ENCODE measurements at places on chromosomes 3 and 15.
A peak's percentile ranks its signal among the peaks of the same experiment; 100 is the strongest.

DNA sequence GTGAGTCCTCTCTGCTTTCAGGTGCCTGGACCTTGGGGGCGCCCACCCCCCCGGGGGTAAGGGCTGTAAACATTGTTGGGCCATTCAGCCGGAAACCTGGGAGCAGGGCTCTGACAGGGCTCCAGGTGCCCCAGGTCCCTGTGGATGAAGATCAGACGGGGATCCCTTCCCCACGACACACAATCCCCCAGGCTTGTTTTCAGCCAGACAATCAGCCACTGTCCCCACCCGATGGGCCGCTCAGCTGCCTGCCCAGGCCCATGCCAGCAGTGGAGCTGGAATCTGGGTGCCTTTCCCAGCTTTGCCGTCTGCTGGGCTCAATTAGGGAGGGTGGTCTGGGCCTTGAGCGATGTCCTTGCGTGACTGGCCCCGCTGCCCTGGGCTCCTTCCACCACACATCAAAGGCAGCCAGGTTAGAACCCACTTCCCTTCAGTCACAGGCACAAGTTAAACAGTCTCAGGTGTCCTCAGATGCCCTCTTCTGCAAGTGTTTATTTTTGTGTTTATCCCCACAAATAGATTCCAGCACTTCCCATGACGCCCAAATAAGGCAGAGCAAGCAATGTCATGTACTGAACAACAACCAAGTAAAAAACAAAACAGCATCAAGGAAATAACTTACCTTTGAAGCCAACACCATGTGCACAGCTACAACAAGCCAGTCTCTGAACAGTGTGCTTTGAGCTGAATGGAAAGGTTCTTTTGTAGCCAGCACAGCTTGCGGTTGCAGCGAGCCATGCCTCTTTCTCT is 77.0 kb upstream of the ALDH1A3 start:
- no peak for DNase-seq

- DNase-seq = no peak
Observed at GRCh38 chr3:187774185-187774789, 29.0 kb upstream of the BCL6 start.

DNA sequence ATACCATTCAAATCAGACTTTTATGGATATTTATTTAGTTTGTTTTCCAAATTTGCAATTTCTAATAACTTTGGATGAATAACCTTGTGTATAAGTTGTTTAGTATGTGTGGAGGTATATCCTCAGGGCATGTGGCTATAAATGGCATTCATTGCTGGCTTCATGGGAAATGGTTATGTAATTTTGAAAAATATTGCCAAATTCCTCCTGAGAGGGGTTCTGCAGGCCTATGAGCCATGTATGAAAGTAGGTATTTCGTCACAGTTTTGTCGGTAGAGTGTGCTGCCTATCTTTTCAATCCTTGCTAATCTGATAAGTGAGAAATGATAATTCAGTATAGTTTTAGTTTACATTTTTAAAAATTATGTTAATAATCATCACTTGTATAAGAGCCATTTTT is 256.4 kb upstream of the ZNF385D start:
- DNase-seq = no peak

- no peak for DNase-seq
Observed at GRCh38 chr3:20375302-20375701, 189.3 kb upstream of the SGO1 start.

DNA sequence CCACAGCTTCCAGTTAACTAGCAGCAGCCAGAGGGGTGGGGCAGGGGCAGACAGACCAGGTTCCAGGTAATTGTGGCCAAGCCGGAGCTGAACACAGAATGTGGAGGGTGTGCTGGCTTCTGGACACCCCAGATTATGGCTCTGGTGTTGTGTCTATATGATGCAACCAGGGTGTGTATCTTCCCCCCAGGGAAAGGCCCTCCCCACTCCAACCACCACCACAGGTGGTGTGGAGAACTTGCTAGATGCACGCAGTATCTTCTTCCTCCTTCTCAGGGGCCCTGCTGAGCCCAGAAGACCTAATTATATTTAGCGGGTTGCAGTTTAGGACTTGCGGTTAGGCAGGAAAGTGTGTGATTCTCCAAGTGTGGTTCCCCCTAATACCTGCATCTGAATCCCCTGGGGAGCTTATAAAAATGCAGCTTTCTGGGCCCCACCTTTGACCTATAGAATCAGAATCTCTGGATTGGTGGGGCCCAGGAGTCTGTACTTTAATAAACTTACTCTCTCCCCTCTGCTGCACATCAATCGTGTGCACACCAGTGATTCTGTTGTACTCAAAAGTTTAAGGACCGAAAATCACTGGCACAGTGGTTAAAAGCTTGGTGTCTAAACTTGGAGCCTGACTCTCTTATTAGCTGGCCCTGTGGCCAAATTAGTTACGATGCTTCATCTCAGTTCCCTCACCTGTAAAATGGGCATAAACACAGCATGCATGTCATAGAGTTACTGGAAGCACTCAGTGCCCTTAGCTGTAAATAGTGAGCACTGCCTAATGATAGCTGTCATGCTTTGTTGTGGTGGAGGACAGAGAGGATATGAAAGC is 379.1 kb upstream of the PROK2 start:
- no peak for DNase-seq

DNA sequence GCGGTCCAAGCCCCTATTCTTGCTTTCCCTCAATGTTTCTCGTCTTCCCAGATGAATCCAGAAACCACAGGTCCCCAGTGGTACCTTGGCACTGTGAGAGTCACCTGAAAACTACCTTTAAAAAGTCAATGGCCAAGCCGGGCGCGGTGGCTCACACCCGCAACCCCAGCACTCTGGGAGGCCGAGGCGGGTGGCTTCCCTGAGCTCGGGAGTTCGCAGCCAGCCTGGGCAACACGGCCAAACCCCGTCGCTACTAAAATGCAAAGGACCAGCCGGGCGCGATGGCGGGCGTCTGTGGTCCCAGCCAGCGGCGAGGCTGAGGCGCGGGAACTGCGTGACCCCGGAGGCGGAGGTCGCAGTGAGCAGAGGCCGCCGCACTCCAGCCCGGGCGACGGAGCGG is 285.9 kb downstream of the CHL1 start:
- DNase-seq = no peak

DNA sequence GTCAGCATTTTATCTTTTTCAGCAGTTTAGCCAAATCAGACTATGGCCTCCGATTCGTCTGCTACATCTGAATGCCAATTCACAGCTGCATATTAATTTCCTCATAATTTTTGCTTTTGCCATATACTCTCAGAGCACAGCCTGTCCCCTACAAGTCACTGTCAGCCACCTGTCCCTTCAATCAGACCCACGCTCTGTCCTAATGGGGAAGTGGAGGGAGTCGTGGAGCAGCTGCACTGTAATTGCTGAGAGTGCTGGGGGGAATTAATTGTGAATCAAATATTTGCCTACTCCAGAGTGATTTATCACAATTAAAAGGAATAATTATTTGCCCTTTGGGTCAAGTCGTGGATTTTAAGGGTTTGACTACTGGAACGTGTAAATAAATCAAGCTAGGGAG is 75.5 kb downstream of the EBLN2 start:
- no peak for DNase-seq

- DNase-seq = no peak
Observed at GRCh38 chr15:73630921-73631362, 2.2 kb downstream of the NPTN start.

GRCh38 chr3:106587551-106587950 is 718.7 kb upstream of the CBLB start:
- no peak for DNase-seq

GRCh38 chr3:184443364-184443763 is 63.5 kb downstream of the CHRD start:
- no peak for DNase-seq

GRCh38 chr3:183558495-183558894 is 3.0 kb upstream of the KLHL6 start:
- DNase-seq = no peak

- DNase-seq = no peak
Observed at GRCh38 chr3:187290503-187290902, 1.0 kb downstream of the MASP1 start.

DNA sequence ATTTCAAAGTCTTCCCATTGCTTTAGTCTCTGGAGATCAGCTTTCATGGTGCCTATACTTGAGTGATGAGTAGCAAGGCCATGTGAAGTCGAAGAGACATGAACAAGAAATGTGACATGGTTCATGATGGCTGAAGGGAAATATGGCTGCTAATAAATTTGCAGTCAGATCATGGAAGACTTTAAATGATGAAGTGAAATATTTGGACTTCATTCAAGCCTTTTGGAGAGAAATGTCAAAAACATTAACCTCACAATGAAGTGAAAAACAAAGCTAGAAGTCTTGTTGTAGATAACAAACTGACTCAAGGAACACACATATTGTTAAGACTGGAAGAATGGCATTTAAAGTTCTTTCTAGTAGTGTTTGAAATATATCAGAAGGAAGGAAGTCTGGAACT is 120.3 kb upstream of the CCDC54 start:
- no peak for DNase-seq

GRCh38 chr3:79392479-79392878 is 375.3 kb downstream of the ROBO1 start:
- DNase-seq = no peak

DNA sequence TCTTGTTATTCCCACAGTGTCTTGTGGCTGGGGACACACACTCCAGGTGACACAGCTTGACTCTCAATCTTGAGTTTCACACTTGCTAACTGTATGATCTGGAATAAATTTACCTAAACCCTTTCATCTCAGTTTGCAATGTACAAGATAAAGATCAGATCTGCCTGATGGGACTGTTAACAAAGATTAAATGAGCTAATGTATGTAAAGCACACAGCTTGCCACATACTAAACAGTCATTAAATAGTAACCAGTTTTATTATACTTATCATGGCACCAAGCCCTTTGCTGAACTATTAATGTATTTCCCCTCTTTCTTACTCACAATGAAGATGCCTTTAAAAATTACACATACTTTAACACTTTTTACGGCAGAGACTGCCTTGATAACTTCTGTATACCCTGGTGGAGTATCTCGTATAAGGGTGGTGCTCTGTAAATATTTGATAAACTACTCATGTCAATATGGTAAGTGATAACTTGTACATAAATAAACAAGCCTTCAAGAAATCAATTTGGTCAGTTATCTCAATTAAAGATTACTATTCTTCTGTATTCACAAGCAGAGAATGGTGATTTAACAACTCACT is 184.5 kb downstream of the STAG1 start:
- DNase-seq = no peak

DNA sequence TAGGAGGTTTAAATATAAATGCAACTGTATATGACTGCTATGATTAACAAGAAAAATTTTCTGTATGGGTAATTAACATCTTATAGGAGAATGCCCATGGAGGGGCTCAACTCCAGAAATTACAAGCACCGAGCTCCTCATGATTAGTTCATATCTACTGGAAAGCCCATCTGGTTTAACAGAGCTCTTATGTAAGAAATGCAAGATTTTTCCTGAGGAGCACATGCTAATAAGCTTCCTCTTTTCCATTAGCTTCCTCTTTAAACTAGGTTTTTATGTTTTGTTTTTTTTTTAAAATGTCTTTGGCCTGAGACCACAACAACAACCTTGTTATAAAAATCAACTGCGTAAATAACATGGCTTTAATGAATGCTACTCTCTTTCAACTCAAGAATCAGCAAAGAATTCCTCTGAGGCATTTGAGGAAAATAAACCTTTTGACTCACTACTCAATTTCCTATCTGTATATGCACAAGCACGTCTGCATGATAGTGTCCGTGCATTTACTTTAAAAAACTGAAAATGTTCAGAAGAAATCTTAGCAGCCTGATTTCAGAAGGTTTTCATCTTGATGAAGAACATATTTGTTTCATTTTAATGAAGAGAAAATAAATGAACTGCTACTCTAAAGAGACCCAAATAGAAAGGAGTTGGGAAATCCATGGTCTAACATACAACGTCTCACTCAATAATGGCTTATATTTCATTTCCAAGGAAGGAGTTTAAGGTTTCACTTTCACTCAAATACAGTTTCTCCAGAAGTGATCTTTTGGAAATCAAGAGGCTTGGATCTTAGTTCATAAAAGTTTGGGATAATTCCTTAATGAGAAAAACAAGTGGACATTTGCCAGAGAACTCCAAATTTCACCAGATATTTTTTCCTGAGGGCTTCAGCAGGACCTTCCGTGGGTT is 180.8 kb downstream of the KCNAB1 start:
- DNase-seq = no peak

GRCh38 chr3:38609386-38610111 is 39.9 kb downstream of the SCN5A start:
- DNase-seq = no peak

GRCh38 chr3:181711325-181712135 is at the start of gene SOX2:
SOX2 (plus strand) TSS chr3:181711925; CDS start chr3:181712361, 436 bp downstream.
- no peak for DNase-seq

DNA sequence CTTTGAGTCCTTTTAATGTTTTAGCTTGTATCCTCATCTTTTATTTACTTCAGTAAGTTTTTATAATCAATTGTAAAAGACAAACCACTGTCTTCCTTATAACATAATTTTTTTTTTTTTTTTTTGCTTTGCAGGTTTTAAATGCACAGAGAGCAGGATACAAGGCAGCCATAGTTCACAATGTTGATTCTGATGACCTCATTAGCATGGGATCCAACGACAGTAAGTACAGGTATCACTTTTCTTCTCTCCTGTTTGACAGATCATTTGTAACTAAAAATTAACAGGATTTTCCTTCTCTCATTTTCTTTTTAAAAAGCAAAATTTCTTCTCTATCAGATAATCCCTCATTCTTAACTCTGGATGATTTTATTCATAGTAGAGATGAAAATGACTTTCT is 75.4 kb downstream of the PFN2 start:
- DNase-seq = no peak

- peak; percentile 9 for DNase-seq
Observed at GRCh38 chr15:43913026-43913780, 86.4 kb downstream of the WDR76 start.

DNA sequence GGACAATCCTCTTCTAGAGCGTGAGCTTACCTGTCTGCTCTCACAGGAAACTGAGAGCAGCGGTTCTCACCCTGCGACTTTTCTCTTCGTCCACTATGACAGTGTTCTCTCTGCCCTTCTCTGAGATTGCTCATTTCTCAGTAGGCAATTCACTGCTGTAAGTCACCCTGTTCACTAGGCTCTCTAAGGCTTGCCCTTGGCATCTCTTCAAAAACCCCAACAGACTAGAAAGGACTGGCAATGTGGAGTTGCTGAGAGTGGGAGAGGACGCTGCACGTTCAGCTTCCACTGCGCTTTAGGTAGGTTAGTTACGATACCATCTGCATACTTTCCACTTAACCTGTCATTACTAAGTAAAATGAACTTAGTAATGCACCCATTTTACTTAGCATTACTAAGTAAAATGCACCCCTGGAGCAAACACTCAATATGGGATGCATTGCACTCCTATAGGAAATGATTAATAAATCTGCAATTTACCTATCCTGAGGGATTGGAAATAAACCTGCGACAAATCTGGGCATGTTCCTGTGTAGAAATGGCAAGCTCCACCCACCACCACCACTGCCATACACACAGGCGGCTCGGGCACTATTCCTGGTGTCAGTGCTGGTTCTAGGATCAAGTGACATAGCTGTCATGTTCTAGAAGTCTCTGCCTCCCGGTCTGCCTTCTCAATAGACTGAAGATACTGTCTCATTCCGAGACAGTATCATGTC is 21.4 kb downstream of the XPC start:
- DNase-seq = no peak

DNA sequence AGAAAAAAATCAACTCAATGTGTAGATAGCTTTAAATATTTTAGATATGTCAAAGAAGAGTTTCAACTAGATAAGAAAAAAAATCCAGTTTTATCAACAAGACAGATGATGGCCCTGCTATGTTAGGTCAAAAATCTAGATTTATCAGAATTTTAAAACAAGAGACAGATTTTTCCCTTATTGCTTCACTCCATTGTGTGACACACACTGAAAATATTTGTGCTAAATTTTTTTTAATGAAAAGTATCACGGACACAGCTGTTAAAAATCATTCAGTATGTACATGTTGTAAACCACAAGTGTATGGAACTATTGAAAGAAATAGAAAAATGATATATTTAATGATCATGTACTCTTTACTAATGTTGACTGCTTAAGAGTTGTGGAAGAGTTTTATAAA is 43.6 kb downstream of the FOXB1 start:
- DNase-seq = no peak

Measured in activated CD4-positive, alpha-beta T cell treated with anti-CD3 and anti-CD28 coated beads for 48 hours (primary cell).